ENCODE measurements at places on chromosomes 7 and 10. TPM values are rescaled to one million over a fixed set of nuclear protein-coding genes. Genes with fewer than 3 reads are reported as not detected.

DNA sequence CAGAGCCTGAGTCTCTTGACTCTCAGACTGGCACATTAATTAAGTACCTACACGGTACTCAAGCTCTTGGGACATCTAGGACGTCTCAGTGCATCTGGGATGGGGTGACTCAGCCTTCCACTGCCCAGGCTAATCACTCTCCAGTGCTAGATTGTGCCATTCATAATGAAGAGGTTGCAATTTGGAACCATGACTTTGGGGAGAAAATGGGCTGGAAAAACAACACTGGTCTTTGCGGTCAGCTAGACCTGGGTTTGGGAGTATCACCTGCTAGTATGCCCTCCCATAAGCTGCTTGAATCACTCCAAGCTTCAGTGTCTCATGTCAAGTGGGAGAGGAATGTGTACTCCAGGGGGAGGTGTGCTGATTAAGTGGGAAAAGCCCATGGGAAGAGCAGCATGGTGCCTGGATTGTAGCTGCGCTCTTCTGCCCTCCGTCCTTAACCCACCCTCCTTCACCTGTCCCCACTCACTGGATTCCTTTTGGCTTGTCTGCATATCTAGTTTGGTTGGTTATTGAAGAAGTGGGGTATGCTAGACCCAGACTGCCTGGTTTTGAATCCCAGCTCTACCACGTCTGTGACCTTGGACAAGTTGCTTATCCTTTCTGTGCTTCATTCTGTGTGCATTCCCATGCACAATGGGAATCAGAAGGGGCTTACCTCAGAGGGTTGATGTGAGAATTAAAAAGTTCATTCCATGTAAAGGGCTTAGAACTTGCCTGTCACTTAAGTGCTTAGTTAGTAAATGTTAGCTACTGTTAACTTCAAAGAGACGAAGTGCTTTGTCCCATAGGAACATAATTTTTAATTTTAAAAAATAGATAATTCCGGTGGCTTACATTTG is 3.8 kb downstream of the NFE2L3 start:
- H3K27me3 ChIP-seq: peaks cover 1% of the 10 kb centered on the region
- peak overlapping the region; percentile 97 for H3K27ac ChIP-seq
- DNase-seq: no peak
- H3K4me1 ChIP-seq: peaks cover 86% of the 10 kb centered on the region
- peak overlapping the region; percentile 97 for H3K4me3 ChIP-seq

- H3K36me3 ChIP-seq: peaks cover 1% of the 10 kb centered on the region
- DNase-seq: peak; percentile 2
- peak overlapping the region; percentile 50 for H3K4me3 ChIP-seq
- no peaks in the 10 kb centered on the region for H3K27me3 ChIP-seq
Observed at GRCh38 chr7:77157446-77157845, 35.0 kb downstream of the CCDC146 start.

GRCh38 chr7:155778349-155778748 is 33.9 kb downstream of the SHH start:
- no peaks in the 10 kb centered on the region for H3K4me1 ChIP-seq
- no peaks in the 10 kb centered on the region for H3K27me3 ChIP-seq
- no peak for DNase-seq
- H3K36me3 ChIP-seq: peaks cover 32% of the 10 kb centered on the region
- no peak overlapping the region for H3K4me3 ChIP-seq

GRCh38 chr7:70446448-70447143 is 685.3 kb upstream of the GALNT17 start:
- H3K36me3 ChIP-seq: no peaks in the 10 kb centered on the region
- no peak for DNase-seq
- no peak overlapping the region for H3K27ac ChIP-seq

- peaks cover 6% of the 10 kb centered on the region for H3K36me3 ChIP-seq
- DNase-seq: no peak
- H3K27ac ChIP-seq: no peak overlapping the region
- no peaks in the 10 kb centered on the region for H3K4me1 ChIP-seq
Observed at GRCh38 chr10:72762042-72762441, 70.1 kb downstream of the MCU start.

DNA sequence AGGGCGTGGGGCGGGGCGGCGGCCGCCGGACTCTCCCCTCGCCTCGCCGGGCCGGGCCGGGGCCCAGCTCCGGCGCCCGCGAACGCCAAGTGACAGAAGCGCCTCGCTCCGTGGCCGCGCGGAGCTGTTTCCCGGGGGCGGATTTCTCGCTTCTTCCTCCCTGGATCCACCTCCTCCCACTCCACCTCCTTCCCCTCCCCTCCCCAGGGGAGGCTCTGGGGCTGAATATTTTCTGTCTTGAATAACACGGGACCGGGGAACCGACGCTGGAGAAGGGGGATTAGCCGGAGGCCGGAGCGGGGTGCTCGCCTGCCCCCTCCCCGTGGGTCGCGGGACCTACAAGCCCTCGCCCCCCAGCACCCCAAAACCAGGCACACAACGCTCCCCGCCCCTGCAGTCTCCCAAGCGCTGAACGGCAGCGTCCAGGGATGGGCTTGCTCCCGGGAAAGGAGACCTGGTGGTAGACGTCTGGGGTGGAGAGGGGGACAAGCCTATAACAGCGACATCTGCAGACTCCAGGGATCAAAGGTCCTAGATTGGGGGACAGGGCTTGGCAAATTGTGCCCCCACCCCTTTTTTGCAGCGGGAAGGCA is at the start of gene ARHGAP21:
Gene ARHGAP21 (minus strand): TSS at position 100 of the 593 bp plus-strand sequence. CDS start 1,988 bp downstream, outside the sequence.
- no peaks in the 10 kb centered on the region for H3K27me3 ChIP-seq
- peaks cover 29% of the 10 kb centered on the region for H3K4me1 ChIP-seq
- H3K36me3 ChIP-seq: peaks cover 19% of the 10 kb centered on the region
- peak within 1 kb of the TSS; percentile 96 for H3K27ac ChIP-seq
- peak within 1 kb of the TSS; percentile 93 for H3K4me3 ChIP-seq

GRCh38 chr7:31052841-31053601 is 913 bp downstream of the ADCYAP1R1 start:
- no peaks in the 10 kb centered on the region for H3K4me1 ChIP-seq
- no peak overlapping the region for H3K4me3 ChIP-seq
- peaks cover 28% of the 10 kb centered on the region for H3K27me3 ChIP-seq
- DNase-seq: no peak
- H3K36me3 ChIP-seq: no peaks in the 10 kb centered on the region

DNA sequence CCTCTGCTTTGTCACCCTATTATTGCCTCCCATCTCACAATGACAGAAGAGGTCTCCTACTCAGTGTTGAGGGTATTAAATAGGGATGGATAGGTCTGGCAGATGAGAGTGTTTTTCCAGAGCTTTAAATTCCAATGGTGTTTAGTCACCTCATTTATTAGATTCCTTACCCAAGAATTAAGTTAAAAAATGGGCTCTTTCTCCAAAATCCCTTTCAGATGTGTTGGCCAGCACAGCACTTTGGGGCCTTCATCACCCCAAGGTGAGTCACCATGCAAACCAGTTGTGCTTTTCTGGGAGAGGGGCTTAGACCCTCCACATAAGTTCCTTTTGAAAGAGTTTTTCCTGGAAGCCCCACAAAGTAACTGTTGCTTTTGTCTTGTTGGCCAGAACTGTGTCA is 78.4 kb downstream of the CYP26A1 start:
- no peak for DNase-seq
- H3K27me3 ChIP-seq: peaks cover 10% of the 10 kb centered on the region
- peaks cover 7% of the 10 kb centered on the region for H3K4me1 ChIP-seq
- no peaks in the 10 kb centered on the region for H3K36me3 ChIP-seq
- no peak overlapping the region for H3K4me3 ChIP-seq

DNA sequence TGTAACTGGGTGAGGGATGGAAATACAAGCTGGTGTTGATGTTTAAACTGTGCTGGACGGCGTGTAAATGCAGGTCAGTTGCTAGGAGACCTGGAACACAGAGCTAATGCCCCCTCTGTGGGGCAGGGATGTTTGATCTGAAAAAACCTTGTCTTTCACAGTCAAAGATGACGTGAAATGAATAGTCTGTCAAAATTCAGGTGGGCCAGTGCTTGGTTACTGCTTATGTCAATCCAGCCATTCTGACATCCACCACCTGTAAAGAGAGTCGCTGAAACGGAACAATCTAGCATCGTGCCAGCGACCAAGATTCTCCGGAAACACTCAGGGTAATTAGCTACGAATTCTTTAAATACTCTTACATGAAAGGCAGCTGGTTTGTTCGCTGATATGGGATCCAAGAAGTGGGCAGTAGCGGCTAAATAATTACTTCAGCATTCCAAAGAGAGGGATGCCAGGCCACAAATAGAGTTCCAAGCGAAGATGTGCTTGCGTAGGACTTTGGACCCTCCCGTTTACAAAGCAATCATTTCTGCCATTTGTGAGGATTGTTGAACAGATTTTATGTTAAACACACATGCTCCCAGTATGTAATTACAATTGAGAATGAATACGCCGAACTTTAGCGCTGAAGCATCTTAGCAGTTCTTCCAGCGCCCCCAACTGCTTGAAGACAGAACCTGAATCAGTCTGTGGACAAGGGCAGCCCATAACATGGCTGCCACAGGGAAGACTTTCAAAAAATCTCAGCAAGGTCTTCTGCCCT is 7.3 kb upstream of the ASB4 start:
- no peaks in the 10 kb centered on the region for H3K36me3 ChIP-seq
- peaks cover 5% of the 10 kb centered on the region for H3K27me3 ChIP-seq
- no peak overlapping the region for H3K4me3 ChIP-seq
- no peaks in the 10 kb centered on the region for H3K4me1 ChIP-seq
- H3K27ac ChIP-seq: no peak overlapping the region
- DNase-seq: no peak

DNA sequence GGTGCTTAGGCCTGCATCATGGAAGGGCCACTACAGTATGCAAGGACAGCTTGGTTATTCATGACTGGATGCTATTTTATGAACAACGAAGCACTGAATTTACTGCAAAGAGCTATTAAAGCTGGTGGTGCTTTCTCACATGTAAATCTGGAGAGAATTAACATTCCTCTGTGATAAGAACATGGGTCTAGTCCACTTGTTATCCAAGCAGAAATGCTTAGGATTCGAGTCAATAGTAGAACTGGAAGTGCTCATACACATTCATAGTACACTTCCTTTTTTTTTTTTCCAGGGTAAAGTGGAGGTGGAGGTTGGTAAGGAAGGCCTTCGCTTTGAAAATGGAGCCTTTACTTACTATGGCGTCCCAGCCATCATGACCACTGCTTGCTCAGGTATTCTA is 35.0 kb downstream of the CNNM1 start:
- no peak overlapping the region for H3K27ac ChIP-seq
- no peak overlapping the region for H3K4me3 ChIP-seq
- H3K36me3 ChIP-seq: no peaks in the 10 kb centered on the region
- peaks cover 29% of the 10 kb centered on the region for H3K27me3 ChIP-seq

DNA sequence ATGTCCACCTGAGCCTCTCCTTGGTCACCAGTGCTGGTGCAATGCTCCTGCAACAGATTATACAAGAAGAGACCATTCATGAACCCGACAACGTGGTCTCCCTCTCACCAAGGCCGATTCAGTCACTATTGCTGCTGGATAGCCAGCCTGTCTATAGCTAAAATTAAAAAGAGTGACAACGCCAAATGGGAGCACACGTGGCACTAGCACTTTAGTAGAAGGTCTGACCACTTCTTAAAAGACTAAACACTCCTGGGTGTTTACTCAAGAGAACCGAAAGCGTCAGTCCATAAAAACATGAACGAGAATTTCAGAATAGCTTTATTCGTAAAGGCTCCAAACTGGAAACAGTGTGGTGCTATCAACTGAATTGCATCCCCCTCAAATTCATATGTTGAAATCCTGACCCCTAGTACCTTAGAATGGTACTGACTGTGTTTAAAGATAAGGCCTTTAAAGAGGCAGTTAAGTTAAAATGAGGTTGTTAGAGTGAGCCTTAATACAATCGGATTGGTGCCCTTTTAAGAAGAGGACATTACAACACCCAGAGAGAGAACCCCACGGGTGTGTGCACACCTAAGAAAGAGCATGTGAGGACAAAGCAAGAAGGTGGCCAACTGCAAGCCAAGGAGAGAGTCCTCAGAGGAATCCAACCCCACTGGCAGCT is 4.4 kb upstream of the GALNTL5 start:
- DNase-seq: no peak
- H3K4me3 ChIP-seq: no peak overlapping the region
- no peak overlapping the region for H3K27ac ChIP-seq
- H3K4me1 ChIP-seq: no peaks in the 10 kb centered on the region

- H3K36me3 ChIP-seq: no peaks in the 10 kb centered on the region
- DNase-seq: no peak
- H3K4me1 ChIP-seq: no peaks in the 10 kb centered on the region
- no peak overlapping the region for H3K27ac ChIP-seq
Observed at GRCh38 chr10:44153918-44154670, 230.8 kb downstream of the CXCL12 start.

DNA sequence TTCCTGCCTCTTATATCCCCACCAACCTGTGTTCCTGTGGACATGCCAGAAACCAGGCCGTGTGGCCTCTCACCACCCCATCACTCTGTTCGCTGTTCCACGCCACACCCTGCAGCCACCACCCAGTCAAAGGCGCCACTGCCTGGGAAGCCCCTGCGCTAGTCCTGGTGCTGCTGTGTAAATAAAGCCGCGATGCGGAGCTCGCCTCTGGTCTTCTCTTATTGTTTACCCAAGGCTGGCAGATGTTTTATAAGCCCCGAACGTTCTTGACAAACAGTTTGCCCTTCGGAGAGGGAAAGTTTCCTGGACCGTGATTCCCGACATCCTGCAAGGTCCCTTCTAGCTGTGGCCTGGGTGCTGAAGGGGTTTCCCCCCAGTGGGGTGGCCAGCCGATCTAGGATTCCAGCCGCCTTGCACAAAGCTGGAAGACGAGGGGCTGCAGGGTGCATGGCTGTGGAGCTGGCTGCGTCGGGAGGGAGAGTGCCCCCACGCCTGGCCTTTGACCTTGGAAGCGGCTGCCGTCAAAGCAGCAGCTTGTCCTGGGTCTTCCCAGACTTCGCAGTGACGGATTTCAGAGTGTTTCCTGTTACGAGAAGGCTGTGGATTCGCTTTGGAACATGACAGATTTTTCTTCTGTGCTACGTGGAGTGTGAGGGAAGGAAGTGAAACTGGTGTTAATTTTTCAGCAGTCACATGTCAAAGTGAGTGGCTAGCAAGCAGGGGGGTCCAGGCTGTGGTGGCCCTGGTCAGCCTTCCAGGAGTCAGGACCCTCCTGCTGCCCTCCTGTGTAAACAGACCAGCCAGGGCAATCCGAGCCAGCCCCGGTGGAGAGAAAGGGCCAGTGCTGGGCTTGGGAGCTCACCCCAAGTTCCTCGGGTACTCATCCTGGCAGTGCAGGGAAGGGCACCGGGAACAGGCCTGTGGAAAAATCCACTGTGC is 61.6 kb downstream of the LHPP start:
- no peak overlapping the region for H3K27ac ChIP-seq
- H3K4me1 ChIP-seq: no peaks in the 10 kb centered on the region
- no peak overlapping the region for H3K4me3 ChIP-seq
- DNase-seq: no peak
- no peaks in the 10 kb centered on the region for H3K36me3 ChIP-seq

WNT16 gene
- total RNA-seq: not detected

SLC18A3 gene
- total RNA-seq: not detected

FFAR4 gene
- total RNA-seq: not detected

ASZ1 gene
- not detected for total RNA-seq

KCP gene
- total RNA-seq: not detected

CCAR1 gene
- 106 TPM for total RNA-seq

Data from activated T-helper 1 cell treated with anti-CD3 and anti-CD28 coated beads, Interleukin-12 subunit alpha, Interleukin-12 subunit beta, Interleukin-2, Interleukin-4 antibody, amounts not matched to agents 30 ng/mL and 10 ng/mL and 1 ng/mL, durations not matched to agents 14 hours and 24 hours and 36 hours (primary cell).